ENCODE measurements at places on chromosomes 1 and 21.

GRCh38 chr1:22341791-22342605, 109.7 kb upstream of the ZBTB40 start:
- DNase-seq, result no peak

- DNase-seq, result no peak
Observed at GRCh38 chr1:228061411-228062084, 21.0 kb upstream of the ARF1 start.

GRCh38 chr1:178109348-178110143, 15.6 kb downstream of the RASAL2 start:
- no peak for DNase-seq

GRCh38 chr1:165603810-165604209, 27.2 kb upstream of the MGST3 start:
- no peak for DNase-seq

DNA sequence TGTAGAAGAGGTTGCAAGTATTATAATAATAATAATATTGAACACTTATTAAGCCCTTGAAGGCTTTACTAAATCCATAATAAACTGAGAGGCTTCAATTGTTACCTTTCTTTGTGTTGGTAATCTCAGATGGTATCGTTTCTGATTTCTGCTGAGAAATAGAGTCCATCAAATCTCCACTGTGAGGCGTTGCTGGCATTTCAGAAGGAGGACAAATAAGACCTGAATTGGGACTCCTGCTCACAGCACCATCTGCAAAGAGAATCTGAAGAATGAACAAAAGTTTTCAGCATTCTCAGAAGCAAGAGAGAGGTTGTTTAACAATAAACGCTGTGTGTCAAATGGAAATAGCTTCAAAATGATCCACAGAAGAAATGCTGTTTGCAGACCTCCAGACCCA, 93.7 kb downstream of the WDR3 start:
- no peak for DNase-seq

- DNase-seq, result no peak
Observed at GRCh38 chr1:93433407-93433961, 14.4 kb upstream of the FNBP1L start.

- peak; percentile 65 for DNase-seq
Observed at GRCh38 chr21:42218836-42219605, at the start of gene ABCG1. Gene ABCG1 (plus strand): TSS chr21:42219140. CDS start chr21:42219263, 123 bp downstream.

GRCh38 chr1:211749251-211749650, 73.8 kb upstream of the NEK2 start:
- no peak for DNase-seq

GRCh38 chr1:222373216-222373615, 174.7 kb downstream of the HHIPL2 start:
- no peak for DNase-seq

- peak; percentile 94 for DNase-seq
Observed at GRCh38 chr1:9823943-9824701, at the start of gene CLSTN1. Gene CLSTN1 (minus strand): TSS chr1:9823965. CDS start chr1:9823733, 232 bp downstream.

All from CD4-positive, alpha-beta T cell treated with Interleukin-6 for 4 hours (primary cell).